ENCODE measurements at places on chromosomes 1 and 21.

GRCh38 chr21:14076143-14076806 is 134.5 kb downstream of the LIPI start:
- no peaks in the 10 kb centered on the region for H3K4me1 ChIP-seq
- DNase-seq: no peak
- H3K4me3 ChIP-seq: no peak overlapping the region
- no peaks in the 10 kb centered on the region for H3K27me3 ChIP-seq
- H3K27ac ChIP-seq: no peak overlapping the region

DNA sequence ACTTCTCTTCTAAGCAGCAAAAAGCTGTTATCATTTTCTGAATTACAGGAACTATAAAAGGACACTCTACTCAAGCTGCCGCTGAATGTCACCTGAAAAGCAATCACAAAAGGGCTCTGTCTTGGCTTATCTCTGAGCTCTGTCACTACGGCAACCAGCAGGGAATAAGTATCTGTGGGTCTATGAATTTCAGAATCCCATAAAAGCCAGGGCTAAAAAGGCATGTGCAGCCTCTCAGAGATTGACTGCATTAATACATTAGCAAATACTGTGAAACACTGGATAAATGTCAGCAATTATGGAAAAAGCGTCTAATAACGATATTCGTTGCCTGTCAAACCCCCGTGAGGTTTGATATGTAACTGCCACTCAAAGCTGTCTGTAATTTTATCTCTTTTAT is 210.2 kb upstream of the DMRTA2 start:
- no peak for DNase-seq
- no peaks in the 10 kb centered on the region for H3K27me3 ChIP-seq
- H3K36me3 ChIP-seq: no peaks in the 10 kb centered on the region
- no peak overlapping the region for H3K27ac ChIP-seq

- DNase-seq: no peak
- no peaks in the 10 kb centered on the region for H3K4me1 ChIP-seq
- no peak overlapping the region for H3K4me3 ChIP-seq
- no peaks in the 10 kb centered on the region for H3K36me3 ChIP-seq
- peaks cover 7% of the 10 kb centered on the region for H3K27me3 ChIP-seq
These were observed 43.4 kb downstream of the NMNAT2 start for GRCh38 chr1:183374825-183375224.

DNA sequence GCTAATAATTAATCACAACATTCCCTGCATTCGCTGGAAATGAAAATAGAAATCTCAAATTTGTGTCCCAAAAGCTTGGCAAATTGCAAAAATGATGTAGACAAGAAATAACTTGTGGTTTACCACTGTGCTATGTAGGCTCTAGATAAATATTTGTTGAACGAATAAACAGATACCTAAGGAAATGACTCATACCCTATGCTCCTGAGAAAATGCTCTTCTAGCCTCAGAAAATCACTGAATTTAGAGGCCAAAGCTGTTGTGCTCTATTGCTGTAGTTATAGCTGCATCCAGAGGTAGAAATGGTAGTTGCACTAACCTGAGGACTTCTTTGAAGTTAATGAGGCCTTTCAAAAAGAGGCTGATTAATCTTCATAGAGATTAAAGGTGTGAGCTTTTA is 142.0 kb upstream of the ZNHIT6 start:
- peaks cover 2% of the 10 kb centered on the region for H3K27me3 ChIP-seq
- no peak overlapping the region for H3K27ac ChIP-seq
- H3K4me3 ChIP-seq: no peak overlapping the region

- H3K27me3 ChIP-seq: peaks cover 3% of the 10 kb centered on the region
- H3K4me1 ChIP-seq: peaks cover 5% of the 10 kb centered on the region
- DNase-seq: no peak
These were observed 1.0 kb downstream of the KCNK1 start for GRCh38 chr1:233614743-233615521.

DNA sequence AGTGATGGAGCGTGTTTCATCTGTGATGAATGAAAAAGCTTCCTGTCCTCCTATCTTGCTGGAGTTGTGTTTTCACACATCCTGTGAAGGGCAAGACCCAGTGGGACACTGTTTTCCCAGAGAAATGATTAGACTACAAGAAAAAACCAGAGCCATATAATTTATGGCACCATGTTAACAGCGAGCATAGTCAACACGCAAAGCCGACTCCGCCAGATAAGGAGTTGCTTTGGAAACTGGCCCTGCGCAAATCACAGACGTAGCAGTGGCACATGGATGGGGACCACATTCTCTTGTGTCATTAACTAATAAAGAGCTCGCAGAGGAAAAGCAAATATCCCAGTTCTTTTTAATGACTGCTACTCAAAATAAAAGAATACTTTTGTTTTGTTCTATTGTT is 471.2 kb upstream of the RUNX1 start:
- no peaks in the 10 kb centered on the region for H3K27me3 ChIP-seq
- H3K4me3 ChIP-seq: no peak overlapping the region
- peak; percentile 33 for DNase-seq
- H3K27ac ChIP-seq: no peak overlapping the region
- no peaks in the 10 kb centered on the region for H3K4me1 ChIP-seq

DNA sequence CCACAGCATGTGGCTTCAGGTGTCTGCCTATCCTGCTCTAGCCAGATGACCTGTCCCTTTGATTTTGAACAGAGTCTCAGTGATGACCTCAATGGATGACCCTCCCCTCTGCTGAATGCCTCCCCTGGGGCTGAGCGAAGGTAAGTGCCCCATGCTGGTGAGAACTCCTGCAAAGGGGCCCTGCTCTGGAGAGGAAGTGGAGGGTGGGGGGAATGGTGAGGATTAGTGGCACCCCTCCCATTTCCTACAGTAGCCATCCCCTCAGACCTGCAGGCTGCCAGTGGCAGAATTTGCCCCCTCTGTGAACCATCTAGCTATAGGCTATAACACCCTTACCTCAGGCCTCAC is 3.7 kb upstream of the PMVK start:
- no peaks in the 10 kb centered on the region for H3K36me3 ChIP-seq
- no peak for DNase-seq
- no peak overlapping the region for H3K27ac ChIP-seq
- no peak overlapping the region for H3K4me3 ChIP-seq
- peaks cover 8% of the 10 kb centered on the region for H3K4me1 ChIP-seq
- H3K27me3 ChIP-seq: no peaks in the 10 kb centered on the region

GRCh38 chr1:176745945-176746344 is 283.0 kb downstream of the PAPPA2 start:
- H3K4me1 ChIP-seq: no peaks in the 10 kb centered on the region
- H3K27ac ChIP-seq: no peak overlapping the region
- H3K4me3 ChIP-seq: no peak overlapping the region
- no peak for DNase-seq
- no peaks in the 10 kb centered on the region for H3K36me3 ChIP-seq
- H3K27me3 ChIP-seq: no peaks in the 10 kb centered on the region

GRCh38 chr1:213066363-213066762 is 15.3 kb downstream of the RPS6KC1 start:
- no peaks in the 10 kb centered on the region for H3K27me3 ChIP-seq
- H3K4me3 ChIP-seq: no peak overlapping the region
- DNase-seq: no peak
- no peaks in the 10 kb centered on the region for H3K4me1 ChIP-seq
